Thoracic aorta (tissue), 2 donors: ENCODE measurements at places on chromosomes 1 and 21. TPM values are rescaled to one million over a fixed set of nuclear protein-coding genes. Genes with fewer than 3 reads are reported as not detected.

PROK1 gene
- total RNA-seq: 0.63 TPM

CFH gene
- total RNA-seq: 467 TPM

OR2L5 gene
- not detected for total RNA-seq

SELP gene
- total RNA-seq: 43.2 TPM

KCNH1 gene
- 0.21 TPM for total RNA-seq

ESRRG gene
- not detected for total RNA-seq

ACTN2 gene
- 52.9 TPM for total RNA-seq

LRRC71 gene
- not detected for total RNA-seq

BEND5 gene
- total RNA-seq: 6.5 TPM

EXTL1 gene
- 1.6 TPM for total RNA-seq

AVPR1B gene
- not detected for total RNA-seq

DNA sequence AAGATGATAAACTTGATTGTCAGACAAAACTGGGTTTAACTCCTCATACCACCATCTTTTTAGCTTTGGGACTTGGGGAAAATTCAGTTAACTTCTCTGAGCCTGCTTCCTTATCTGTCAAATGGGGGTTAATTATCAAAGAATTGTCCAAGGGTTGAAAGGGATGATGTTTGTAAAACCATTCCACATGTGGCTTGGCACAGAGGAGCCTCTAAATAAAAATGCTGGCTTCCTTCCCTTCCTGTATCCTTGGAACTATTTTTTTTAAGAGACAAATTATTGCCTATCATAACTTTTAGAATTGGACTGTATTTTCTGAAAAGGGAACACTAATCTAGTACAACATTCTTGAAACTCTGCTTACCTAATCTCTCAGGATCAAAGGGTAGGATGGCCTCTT, 143.4 kb upstream of the USP24 start:
- H3K4me3 ChIP-seq: no peak overlapping the region
- H3K36me3 ChIP-seq: no peaks in the 10 kb centered on the region
- H3K27ac ChIP-seq: no peak overlapping the region

DNA sequence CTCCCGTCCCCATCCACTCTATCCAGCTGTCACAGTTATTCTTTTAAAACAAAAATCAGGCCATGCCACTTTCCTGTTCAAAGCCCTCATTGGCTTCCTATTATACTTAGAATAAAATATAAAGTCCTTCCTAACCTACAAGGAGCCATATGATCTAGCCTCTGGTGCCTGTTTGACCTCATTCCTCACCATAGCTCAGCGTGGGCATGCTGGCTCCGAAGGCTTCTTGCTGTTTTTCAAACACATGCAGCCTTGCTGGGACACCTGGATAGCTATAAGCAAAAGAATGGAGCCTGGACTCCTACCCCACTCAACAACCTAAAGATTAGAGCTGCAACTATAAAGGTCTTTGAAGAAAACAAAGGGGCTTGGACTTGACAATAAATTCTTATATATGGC, 23.7 kb downstream of the DHCR24 start:
- H3K4me3 ChIP-seq: no peak overlapping the region
- H3K27ac ChIP-seq: no peak overlapping the region
- DNase-seq: no peak
- H3K27me3 ChIP-seq: no peaks in the 10 kb centered on the region
- H3K36me3 ChIP-seq: peaks cover 9% of the 10 kb centered on the region

- no peak overlapping the region for H3K4me3 ChIP-seq
- no peak overlapping the region for H3K27ac ChIP-seq
- H3K4me1 ChIP-seq: no peaks in the 10 kb centered on the region
- no peak for DNase-seq
- no peaks in the 10 kb centered on the region for H3K27me3 ChIP-seq
These were observed 612.2 kb upstream of the USP24 start for GRCh38 chr1:55827350-55827749.

GRCh38 chr21:35987475-35987874, 72.9 kb downstream of the SETD4 start:
- no peaks in the 10 kb centered on the region for H3K27me3 ChIP-seq
- no peaks in the 10 kb centered on the region for H3K4me1 ChIP-seq
- no peak for DNase-seq
- no peak overlapping the region for H3K4me3 ChIP-seq

DNA sequence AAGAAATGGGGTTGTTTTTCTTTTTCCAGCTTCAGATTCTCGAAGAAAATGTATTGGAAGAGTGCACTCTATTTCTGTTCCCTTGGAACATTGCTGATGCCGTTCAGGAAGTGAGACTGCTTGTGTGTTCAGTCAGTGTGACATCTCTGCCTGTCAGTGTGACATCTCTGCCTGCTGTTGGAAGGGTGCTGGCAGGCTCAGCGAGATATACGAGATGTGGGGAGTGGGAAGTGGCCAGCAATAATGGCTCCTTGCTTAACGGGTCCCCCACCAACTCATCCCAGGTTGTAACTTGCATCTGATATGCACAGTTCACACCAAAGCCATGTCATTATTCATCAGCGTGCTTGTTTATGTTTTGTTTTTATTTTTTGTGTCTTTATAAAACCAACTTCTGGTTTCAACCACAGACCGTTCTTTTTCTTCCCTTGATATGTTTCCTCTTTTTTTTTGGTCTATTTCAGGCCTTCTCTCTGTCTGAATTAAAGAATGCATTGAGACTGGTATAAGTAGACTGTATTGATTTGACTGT, 145.4 kb downstream of the GALNT2 start:
- H3K27ac ChIP-seq: peak overlapping the region; percentile 82
- no peaks in the 10 kb centered on the region for H3K27me3 ChIP-seq
- DNase-seq: no peak
- peaks cover 98% of the 10 kb centered on the region for H3K4me1 ChIP-seq
- no peaks in the 10 kb centered on the region for H3K36me3 ChIP-seq

DNA sequence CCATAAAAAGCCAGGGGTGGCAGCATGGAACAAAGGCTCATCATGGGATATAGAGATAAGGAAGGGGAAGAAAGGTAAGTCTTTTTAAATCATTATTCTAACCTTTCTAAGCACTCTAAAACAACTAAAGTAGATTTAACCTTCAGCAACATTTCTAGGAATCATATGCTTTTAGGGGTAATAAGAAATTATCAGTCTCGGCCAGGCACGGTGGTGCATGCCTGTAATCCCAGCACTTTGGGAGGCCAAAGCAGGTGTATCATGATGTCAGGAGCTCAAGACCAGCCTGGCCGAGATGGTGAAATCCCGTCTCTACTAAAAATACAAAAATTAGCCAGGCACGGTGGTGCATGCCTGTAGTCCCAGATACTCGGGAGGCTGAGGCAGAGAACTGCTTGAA, 20.3 kb upstream of the PHTF1 start:
- no peak overlapping the region for H3K4me3 ChIP-seq
- no peak for DNase-seq
- H3K4me1 ChIP-seq: peaks cover 21% of the 10 kb centered on the region
- H3K27ac ChIP-seq: no peak overlapping the region
- H3K36me3 ChIP-seq: no peaks in the 10 kb centered on the region
- no peaks in the 10 kb centered on the region for H3K27me3 ChIP-seq

DNA sequence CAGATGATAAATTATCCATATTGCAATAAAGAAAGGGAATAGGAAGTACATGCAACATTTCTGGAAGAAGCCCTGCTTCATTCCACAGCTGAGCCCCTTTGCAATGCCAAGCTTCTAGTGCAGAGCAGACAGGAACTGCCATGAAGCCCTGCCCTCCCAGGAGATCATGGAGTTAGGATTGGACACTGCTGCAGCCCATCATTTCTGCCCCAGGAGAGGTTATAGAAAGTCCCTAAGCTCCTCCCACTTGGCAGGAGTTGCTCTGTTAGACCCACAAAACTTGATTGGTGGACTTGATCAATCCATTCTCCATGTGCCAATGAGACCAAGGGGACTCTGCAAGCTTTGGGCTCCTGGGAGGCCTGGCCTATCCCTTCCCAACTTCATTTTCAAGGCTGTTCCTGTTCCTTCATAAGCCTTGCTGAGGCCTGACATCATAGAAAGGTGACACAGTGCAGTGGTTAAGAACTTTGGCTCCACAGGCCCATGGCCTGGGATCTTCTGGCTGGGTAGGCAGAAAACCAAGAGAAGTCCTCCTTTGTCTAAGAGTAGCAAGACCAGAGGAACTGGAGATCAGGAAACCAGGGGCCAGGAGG, 1.3 kb upstream of the LAPTM5 start:
- no peak overlapping the region for H3K27ac ChIP-seq
- no peak for DNase-seq
- no peak overlapping the region for H3K4me3 ChIP-seq
- peaks cover 29% of the 10 kb centered on the region for H3K4me1 ChIP-seq
- H3K36me3 ChIP-seq: no peaks in the 10 kb centered on the region
- no peaks in the 10 kb centered on the region for H3K27me3 ChIP-seq

- H3K27me3 ChIP-seq: no peaks in the 10 kb centered on the region
- no peak for DNase-seq
- H3K36me3 ChIP-seq: no peaks in the 10 kb centered on the region
- H3K4me1 ChIP-seq: no peaks in the 10 kb centered on the region
- H3K4me3 ChIP-seq: no peak overlapping the region
- no peak overlapping the region for H3K27ac ChIP-seq
These were observed 73.9 kb downstream of the MATN1 start for GRCh38 chr1:30649321-30649991.

- DNase-seq: no peak
- H3K4me3 ChIP-seq: no peak overlapping the region
- H3K36me3 ChIP-seq: no peaks in the 10 kb centered on the region
- H3K27ac ChIP-seq: no peak overlapping the region
- peaks cover 12% of the 10 kb centered on the region for H3K4me1 ChIP-seq
These were observed 49.2 kb upstream of the EDN2 start for GRCh38 chr1:41533731-41534080.

- peak overlapping the region; percentile 37 for H3K27ac ChIP-seq
- DNase-seq: no peak
- H3K4me1 ChIP-seq: no peaks in the 10 kb centered on the region
- H3K27me3 ChIP-seq: no peaks in the 10 kb centered on the region
- no peak overlapping the region for H3K4me3 ChIP-seq
These were observed 23.8 kb upstream of the IFNAR1 start for GRCh38 chr21:33300701-33301631.

- peaks cover 21% of the 10 kb centered on the region for H3K36me3 ChIP-seq
- no peaks in the 10 kb centered on the region for H3K27me3 ChIP-seq
- no peaks in the 10 kb centered on the region for H3K4me1 ChIP-seq
- DNase-seq: no peak
- no peak overlapping the region for H3K27ac ChIP-seq
These were observed 23.2 kb downstream of the DDX59 start for GRCh38 chr1:200646515-200646914.

DNA sequence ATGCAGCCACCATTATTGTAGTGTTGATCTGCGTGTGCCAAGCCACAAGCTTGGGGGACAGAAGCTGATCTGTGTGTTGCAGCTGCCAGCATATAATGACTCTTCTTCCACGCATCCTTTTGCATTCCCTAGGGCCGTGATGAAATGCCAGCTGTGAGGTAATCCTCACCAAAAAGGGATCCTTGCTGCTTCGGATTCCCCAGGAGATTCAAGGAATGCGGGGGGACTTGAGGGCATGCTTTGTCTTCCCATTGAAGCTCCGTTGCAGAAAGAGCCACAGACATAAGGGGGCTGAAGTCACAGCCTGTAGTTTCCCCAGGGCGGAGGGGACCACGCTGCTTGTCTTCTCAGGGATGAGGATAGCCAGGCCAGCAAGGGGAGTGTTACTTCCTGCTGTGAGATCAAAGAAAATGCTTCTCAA, 281.6 kb upstream of the FMN2 start:
- no peak overlapping the region for H3K27ac ChIP-seq
- no peaks in the 10 kb centered on the region for H3K36me3 ChIP-seq
- H3K4me1 ChIP-seq: peaks cover 3% of the 10 kb centered on the region
- no peaks in the 10 kb centered on the region for H3K27me3 ChIP-seq
- no peak overlapping the region for H3K4me3 ChIP-seq

GRCh38 chr1:163807331-163808049, 485.7 kb downstream of the NUF2 start:
- no peak for DNase-seq
- H3K4me1 ChIP-seq: no peaks in the 10 kb centered on the region

DNA sequence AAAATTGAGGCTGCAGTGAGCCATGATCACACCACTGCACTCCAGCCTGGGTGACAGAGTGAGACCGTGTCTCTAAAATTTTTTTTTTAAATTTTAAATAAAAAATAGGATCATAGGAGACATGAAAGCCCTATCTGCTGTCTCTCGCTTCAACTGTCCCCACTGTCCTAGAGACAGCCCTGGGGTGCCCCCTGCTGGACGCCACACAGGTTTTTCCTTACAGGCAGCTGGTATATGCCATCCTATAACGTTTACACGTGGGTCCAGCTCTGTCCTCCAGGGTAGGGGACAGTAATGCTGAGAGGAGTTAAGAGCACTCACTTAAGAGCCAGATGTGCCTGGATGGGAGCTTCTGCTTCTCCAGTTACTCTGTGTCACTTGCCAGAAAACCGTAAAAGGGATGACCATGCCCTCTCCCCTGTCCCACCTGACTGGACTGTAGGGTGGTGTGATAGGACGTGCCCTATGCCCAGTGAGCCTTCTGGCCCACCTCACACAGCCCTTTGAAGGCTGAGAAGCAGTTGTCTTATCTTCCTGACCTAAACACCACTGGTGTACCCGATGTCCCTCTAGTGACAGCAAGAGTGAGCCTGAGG, 8.5 kb downstream of the FBXO2 start:
- no peak overlapping the region for H3K4me3 ChIP-seq
- H3K36me3 ChIP-seq: no peaks in the 10 kb centered on the region
- H3K27me3 ChIP-seq: peaks cover 5% of the 10 kb centered on the region
- no peak for DNase-seq
- peaks cover 27% of the 10 kb centered on the region for H3K4me1 ChIP-seq

- no peak overlapping the region for H3K4me3 ChIP-seq
- no peaks in the 10 kb centered on the region for H3K4me1 ChIP-seq
- DNase-seq: no peak
- H3K36me3 ChIP-seq: no peaks in the 10 kb centered on the region
- no peaks in the 10 kb centered on the region for H3K27me3 ChIP-seq
- H3K27ac ChIP-seq: no peak overlapping the region
These were observed 8.0 kb downstream of the TMPRSS3 start for GRCh38 chr21:42387843-42388340.

DNA sequence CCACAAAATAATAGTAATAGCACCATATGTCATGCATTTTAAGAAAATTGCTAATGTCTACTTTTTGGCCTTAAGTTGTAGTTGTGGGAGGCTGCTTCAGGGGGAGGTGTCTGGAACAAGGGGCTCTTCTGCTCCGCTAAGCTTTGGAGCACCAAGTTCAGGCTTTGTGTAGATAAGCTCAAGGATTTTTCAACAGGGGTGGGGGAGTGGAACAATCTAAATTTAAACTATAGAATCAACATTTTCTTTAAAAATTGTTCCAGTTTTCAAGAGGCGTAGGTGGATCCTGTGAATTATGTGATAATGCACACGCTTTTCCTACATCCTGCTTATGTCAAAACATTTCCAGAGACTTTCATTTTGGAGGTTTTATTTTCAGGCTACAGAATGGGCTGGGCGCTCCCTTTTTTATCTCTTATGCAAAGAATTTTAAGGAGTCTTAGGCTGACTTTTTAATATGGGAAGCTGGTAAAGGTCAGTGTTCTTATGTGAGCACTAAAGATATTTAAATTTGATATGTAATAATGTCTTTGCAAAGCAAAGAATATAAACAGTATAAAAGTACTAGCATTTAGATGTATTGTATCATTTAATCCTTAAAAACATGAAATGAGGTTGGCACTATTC, 9.9 kb downstream of the ATP1A1 start:
- peaks cover 25% of the 10 kb centered on the region for H3K36me3 ChIP-seq
- H3K27me3 ChIP-seq: no peaks in the 10 kb centered on the region
- DNase-seq: no peak
- no peak overlapping the region for H3K27ac ChIP-seq

- DNase-seq: no peak
- no peak overlapping the region for H3K27ac ChIP-seq
- H3K27me3 ChIP-seq: no peaks in the 10 kb centered on the region
- H3K36me3 ChIP-seq: no peaks in the 10 kb centered on the region
- H3K4me3 ChIP-seq: peak overlapping the region; percentile 71
These were observed 341.0 kb upstream of the NEGR1 start for GRCh38 chr1:72623299-72623708.
